CD4-positive, CD25-positive, alpha-beta regulatory T cell (primary cell): ENCODE measurements at places on chromosomes 6 and 20. TPM values are rescaled to one million over a fixed set of nuclear protein-coding genes. Genes with fewer than 3 reads are reported as not detected.

Gene COQ3
- 1.4 TPM for total RNA-seq

DNA sequence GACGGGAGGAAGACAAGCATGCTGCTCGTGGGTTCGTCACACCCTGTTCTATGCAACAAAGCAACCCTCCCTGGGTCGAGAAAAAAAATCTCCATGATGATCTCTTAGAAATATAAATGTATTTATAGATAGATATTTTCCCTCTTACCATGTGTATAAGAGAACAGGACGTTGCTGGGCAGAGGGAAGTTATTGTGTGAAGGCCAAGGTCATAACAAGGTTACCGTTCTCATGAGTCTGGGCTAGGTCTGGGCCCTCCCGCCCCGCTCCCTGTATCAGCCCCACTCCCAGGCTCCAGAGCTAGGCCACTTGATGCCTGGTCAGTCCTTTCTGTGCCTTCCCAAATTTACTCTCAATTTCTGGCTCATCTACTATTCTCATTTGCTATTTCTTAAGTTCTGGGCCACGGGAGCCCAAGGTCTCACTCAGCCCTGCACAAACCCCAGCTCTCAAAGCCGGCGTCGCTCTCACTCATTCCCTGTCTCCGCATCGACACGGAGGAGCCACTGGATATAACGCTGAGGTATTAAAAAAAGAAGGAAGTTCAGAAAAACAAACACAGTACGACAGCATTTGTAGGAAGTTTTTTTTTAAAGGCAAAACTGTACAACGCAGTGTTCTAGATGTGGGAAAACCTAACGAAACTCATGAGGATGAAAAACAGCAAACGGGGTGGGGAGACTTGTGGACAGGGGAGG lies 96.8 kb downstream of the PSMG4 start:
- peak overlapping the region; percentile 77 for H3K27ac ChIP-seq
- H3K4me3 ChIP-seq, result peak overlapping the region; percentile 54
- peak; percentile 9 for DNase-seq
- no peaks in the 10 kb centered on the region for H3K36me3 ChIP-seq

DNA sequence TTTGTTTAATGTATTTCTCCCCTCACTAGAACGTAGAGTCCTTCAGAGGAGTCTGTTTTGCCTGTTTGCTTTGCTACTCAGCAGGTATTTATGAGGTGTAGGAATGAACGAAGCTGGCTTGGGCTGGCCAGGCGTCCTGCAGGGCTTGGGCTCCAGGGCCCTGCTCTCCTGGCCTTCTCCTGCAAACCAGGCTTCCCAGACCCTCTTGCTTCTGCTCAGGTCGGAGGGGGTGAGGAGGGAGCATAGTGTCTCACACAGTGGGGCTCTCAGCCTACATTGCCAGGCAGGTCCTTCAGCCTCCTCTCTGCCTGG lies 24.6 kb upstream of the MLN start:
- no peak for DNase-seq
- no peaks in the 10 kb centered on the region for H3K27me3 ChIP-seq
- no peak overlapping the region for H3K27ac ChIP-seq
- no peaks in the 10 kb centered on the region for H3K4me1 ChIP-seq

Gene BPI
- not detected for total RNA-seq

Gene CLVS2
- not detected for total RNA-seq

GRCh38 chr20:7520361-7520760 lies 419.9 kb downstream of the HAO1 start:
- no peak overlapping the region for H3K4me3 ChIP-seq
- no peaks in the 10 kb centered on the region for H3K4me1 ChIP-seq
- no peak for DNase-seq

Gene APOM
- total RNA-seq, result 1.7 TPM

DNA sequence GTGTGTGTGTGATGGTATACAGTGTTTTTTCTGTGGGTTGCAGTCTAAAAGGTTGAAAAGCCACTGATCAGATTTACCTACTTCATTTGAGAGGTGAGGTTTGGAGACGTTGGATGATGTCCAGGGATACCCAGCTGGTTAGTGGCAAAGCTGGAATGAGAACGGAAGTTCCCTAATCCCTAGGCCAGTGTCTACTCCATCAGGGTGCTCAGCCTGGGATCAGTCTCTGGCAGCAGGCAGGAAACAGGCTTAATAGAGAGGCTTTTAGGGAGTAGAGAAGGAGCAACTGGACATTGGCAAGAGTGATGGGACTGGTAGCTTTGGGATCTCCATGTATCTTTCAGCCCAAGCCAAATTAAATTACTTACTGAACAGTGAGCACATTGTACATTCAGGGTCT lies 80.7 kb downstream of the C6orf52 start:
- DNase-seq, result no peak
- H3K4me1 ChIP-seq, result no peaks in the 10 kb centered on the region
- H3K36me3 ChIP-seq, result no peaks in the 10 kb centered on the region
- H3K27me3 ChIP-seq, result no peaks in the 10 kb centered on the region

GRCh38 chr20:59830665-59831023 lies 102.8 kb downstream of the SYCP2 start:
- no peaks in the 10 kb centered on the region for H3K36me3 ChIP-seq
- DNase-seq, result no peak
- no peak overlapping the region for H3K4me3 ChIP-seq
- peaks cover 2% of the 10 kb centered on the region for H3K27me3 ChIP-seq

DNA sequence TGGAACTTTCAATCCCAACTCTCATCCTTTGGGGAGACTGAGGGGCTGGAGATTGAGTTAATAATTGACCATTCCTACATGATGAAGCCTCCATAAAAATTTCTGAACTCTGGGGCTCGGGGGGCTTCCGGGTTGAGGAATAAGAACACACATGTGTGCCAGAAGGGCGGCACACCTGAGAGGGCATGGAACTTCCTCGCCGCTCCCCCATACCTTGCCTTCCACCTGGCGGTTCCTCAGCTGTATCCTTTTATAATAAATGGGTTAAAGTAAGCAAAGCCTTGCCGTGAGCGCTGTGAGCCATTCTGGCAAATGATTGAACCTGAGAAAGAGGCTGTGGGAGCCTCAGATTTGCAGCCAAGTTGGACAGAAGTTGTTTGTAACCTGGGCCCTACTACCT lies 164.8 kb downstream of the LY86 start:
- no peak overlapping the region for H3K27ac ChIP-seq
- H3K36me3 ChIP-seq, result no peaks in the 10 kb centered on the region
- no peak overlapping the region for H3K4me3 ChIP-seq
- no peak for DNase-seq
- H3K27me3 ChIP-seq, result no peaks in the 10 kb centered on the region

GRCh38 chr6:3079682-3080081 lies 11.4 kb downstream of the RIPK1 start:
- peaks cover 17% of the 10 kb centered on the region for H3K4me1 ChIP-seq
- H3K4me3 ChIP-seq, result no peak overlapping the region
- peaks cover 78% of the 10 kb centered on the region for H3K36me3 ChIP-seq
- DNase-seq, result no peak
- H3K27ac ChIP-seq, result no peak overlapping the region
- no peaks in the 10 kb centered on the region for H3K27me3 ChIP-seq

Gene PRR18
- total RNA-seq, result not detected

Gene DNMT3B
- 0.47 TPM for total RNA-seq

GRCh38 chr6:39920157-39920556 lies 14.1 kb downstream of the MOCS1 start:
- no peak overlapping the region for H3K4me3 ChIP-seq
- DNase-seq, result no peak
- no peaks in the 10 kb centered on the region for H3K36me3 ChIP-seq
- H3K27me3 ChIP-seq, result no peaks in the 10 kb centered on the region

Gene CRISP2
- total RNA-seq, result not detected

DNA sequence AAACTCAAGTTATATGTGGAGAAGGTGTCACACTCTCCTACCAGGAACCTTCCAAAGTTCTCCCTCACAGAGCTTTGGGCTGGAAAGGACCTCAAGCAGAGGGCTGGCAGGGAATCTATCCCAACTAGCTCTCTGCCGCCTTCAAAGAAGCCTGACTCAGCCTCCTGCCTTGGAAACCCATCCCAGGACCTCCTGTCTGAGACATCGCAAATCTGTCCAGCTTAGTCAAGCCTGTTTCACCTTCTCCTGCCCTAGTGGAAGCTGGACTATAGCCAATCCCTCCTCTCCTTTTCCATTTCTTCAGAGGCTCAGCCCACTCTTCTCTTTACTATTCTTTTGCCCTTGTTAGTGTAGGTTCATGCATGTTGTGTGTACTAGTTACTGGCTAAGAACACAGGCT lies 48.2 kb upstream of the FOXP4 start:
- no peak overlapping the region for H3K4me3 ChIP-seq
- DNase-seq, result no peak
- H3K4me1 ChIP-seq, result no peaks in the 10 kb centered on the region
- no peaks in the 10 kb centered on the region for H3K36me3 ChIP-seq
- no peak overlapping the region for H3K27ac ChIP-seq
- peaks cover 7% of the 10 kb centered on the region for H3K27me3 ChIP-seq

Gene CCDC167
- total RNA-seq, result 43.6 TPM

DNA sequence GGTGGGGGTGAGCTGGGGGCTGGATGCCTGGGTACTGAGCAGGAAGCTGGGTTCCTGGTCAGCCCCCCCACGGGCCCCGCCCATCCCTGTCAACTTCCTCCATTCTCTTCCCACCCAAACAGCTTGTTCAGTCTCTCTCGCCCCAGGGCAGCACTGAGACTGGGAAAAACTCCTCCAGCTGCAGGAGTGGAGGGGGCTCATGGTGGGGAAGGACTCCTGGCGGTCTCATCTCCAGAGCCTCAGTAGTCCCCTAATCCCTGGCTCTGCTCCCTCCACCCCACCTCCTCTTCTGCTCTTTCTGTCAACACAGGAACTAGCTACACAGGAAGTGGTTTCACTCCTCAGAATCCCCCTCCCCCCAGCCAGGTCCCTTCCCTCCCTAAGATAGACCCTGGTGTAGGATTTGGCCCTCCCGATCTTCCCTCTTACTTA lies at the start of gene GPSM3:
Gene GPSM3 (minus strand): TSS at position 36 of the 432 bp plus-strand sequence. CDS start 130 bp downstream, outside the sequence.
- DNase-seq, result peak; percentile 87
- H3K4me1 ChIP-seq, result peaks cover 78% of the 10 kb centered on the region
- peaks cover 4% of the 10 kb centered on the region for H3K36me3 ChIP-seq
- no peaks in the 10 kb centered on the region for H3K27me3 ChIP-seq
- H3K27ac ChIP-seq, result peak within 1 kb of the TSS; percentile 88

GRCh38 chr6:108959972-108960582 lies 111.9 kb downstream of the ARMC2 start:
- H3K27me3 ChIP-seq, result no peaks in the 10 kb centered on the region
- H3K27ac ChIP-seq, result no peak overlapping the region
- H3K4me3 ChIP-seq, result no peak overlapping the region
- DNase-seq, result no peak

- no peak overlapping the region for H3K27ac ChIP-seq
- no peaks in the 10 kb centered on the region for H3K36me3 ChIP-seq
- H3K4me1 ChIP-seq, result no peaks in the 10 kb centered on the region
- DNase-seq, result no peak
Measured at GRCh38 chr6:1094306-1094705, 217.6 kb upstream of the FOXQ1 start.

- DNase-seq, result no peak
- no peaks in the 10 kb centered on the region for H3K36me3 ChIP-seq
- H3K4me1 ChIP-seq, result no peaks in the 10 kb centered on the region
- H3K27ac ChIP-seq, result no peak overlapping the region
- no peaks in the 10 kb centered on the region for H3K27me3 ChIP-seq
Measured at GRCh38 chr20:39961637-39962244, 727.3 kb downstream of the MAFB start.

Gene PLA2G7
- total RNA-seq, result not detected

Gene KIF13A
- total RNA-seq, result 0.49 TPM

DNA sequence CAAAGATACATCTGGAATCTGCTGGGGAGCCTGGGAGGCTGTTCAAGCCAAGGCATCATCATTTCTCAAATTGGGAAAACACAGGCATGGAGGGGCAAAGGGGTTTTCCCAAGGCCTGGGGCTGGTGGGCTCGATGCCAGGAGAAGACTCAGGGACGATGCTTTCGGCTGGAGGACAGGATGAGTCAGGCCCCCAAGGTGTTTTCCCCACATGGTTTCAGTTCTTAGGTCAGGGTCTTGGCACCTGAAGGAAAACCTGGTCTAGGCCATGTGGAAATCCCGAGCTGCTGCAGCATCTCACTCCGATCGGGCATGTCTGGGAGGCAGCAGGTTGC lies 348.1 kb downstream of the CDC5L start:
- no peak overlapping the region for H3K27ac ChIP-seq
- no peak overlapping the region for H3K4me3 ChIP-seq
- no peaks in the 10 kb centered on the region for H3K36me3 ChIP-seq
- no peaks in the 10 kb centered on the region for H3K4me1 ChIP-seq

Gene RIMS1
- total RNA-seq, result not detected

- H3K4me1 ChIP-seq, result peaks cover 13% of the 10 kb centered on the region
- H3K4me3 ChIP-seq, result no peak overlapping the region
- H3K27ac ChIP-seq, result no peak overlapping the region
- DNase-seq, result no peak
Measured at GRCh38 chr6:156960525-156960924, 183.3 kb downstream of the ARID1B start.

DNA sequence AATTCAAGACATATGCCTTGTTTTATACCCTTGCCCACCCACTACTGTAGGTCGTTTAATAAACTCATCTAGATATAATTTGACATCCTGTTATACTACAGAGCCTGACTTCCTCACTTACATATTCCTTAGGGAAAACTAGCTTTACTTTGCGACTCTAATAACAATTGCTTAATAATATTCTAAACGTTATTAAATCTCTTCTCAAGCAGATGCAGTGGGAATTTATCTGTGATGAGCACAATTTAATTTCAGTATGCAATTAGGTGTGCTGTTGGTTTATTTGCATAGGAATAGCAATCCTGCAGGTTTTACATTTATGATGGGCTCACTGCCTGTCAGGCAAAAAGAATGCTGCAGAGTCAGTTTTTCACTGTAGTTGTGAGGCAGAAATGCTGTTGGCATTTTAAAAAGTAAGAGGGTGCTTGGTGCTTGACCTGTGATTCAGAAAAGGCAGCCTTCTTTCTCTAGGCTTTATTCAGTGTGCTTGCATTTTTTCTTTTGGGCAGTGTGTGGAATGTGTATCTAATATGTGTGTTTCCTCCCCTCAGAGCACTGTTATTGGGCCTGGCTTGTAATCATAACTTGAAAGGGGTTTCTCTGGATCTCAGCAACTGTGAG lies 152.3 kb upstream of the SCGN start:
- no peaks in the 10 kb centered on the region for H3K4me1 ChIP-seq
- H3K27ac ChIP-seq, result no peak overlapping the region
- DNase-seq, result no peak
- H3K36me3 ChIP-seq, result no peaks in the 10 kb centered on the region
